ENCODE measurements at places on chromosomes 5 and 9.

GRCh38 chr5:157538311-157538710, 37.3 kb downstream of the ADAM19 start:
- DNase-seq: no peak

DNA sequence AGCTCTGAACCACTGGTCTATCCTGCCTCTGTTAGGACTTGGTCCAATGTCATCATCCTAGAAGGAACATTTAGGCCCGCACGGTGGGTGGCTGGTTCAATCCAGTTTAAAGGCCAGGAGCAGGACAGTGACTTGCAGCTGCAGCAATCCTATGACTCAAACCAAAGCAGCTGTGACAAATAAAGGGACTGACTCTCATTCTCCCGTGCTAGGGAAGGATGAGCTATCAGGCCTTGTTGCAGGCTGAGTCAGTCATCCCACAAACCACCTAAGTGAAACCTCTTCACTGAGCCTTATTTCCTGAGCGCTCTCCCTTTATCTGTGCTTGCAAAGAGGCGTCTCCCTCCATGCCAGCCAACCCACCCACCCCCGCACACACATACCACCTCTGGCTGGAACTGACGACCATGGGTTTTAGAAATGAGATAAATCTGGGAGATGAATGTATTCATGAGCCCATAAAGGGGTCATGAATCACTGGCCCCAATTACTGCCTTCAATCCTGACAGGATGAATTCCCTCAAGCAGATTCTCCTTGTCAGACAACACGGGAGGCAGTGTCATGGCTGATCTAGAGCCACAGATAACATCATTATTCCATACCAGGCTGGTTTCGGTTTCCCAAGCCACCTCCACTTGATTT, 93.4 kb downstream of the KCNIP1 start:
- DNase-seq: no peak

DNA sequence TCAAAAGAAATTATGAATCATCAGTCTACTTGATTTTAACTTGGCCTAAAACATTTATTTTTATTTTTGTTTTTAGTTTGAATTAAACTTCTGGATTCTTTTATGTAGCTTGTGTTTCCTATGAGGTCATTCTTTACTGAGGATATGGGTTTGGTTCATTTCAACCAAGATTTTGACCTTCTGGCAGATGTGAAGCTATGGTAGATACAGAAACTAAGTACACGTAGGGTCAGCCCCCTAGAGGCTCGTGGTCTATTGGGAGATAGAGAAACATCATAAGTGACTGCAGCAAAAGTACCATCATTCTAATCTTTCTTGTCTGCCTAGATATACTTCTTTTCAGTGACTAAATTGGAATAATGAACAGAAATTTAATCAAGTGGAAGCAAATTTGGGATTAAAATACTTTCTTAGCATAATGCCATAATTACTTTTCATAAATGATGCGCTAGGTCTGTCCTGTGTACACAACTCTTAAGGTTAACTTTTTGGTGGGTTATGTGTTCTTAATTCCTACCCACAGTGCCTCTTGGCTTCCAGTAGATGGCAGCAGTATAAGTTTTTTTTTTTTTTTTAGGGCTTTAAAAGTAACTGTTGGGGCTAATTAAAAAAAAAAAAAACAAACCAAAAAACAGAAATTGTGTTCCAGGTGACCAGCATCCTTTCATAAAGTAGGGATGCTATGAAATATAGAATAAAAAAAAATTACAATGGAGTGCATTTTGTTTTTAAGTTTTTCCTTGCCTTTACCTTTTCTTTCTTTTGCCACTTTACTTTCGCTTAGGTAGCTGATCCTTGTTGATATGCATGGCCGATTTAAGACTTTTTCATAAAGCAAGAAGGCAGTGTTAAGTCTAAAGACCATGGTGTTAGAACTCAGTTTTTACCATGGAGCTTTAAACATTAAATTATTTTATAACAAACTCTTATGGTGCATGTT, 49.9 kb downstream of the LRRTM2 start:
- DNase-seq: no peak

GRCh38 chr9:89743573-89744254, 138.9 kb downstream of the GADD45G start:
- peak; percentile 51 for DNase-seq

- DNase-seq: no peak
These were observed 6.1 kb downstream of the RORB start for GRCh38 chr9:74503219-74503618.

DNA sequence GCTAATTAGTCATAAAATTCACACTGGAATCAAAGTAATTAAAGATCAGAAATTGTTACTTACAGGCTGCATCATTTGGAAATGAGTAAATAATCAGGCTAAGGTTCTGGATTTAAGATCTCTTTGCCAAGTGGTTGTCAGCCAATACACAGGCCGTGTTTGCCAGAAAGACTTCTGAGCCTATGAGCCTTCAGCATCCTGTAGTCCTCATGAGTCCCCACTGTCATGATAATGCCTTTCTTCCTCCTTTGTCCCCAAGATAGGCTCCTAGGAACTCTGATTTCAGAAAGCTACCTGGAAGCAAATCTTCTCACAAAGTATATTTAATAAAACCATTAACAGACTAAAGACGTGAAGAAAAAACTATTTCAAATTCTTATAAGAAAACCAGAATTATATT, 810.5 kb downstream of the DNAH5 start:
- no peak for DNase-seq

DNA sequence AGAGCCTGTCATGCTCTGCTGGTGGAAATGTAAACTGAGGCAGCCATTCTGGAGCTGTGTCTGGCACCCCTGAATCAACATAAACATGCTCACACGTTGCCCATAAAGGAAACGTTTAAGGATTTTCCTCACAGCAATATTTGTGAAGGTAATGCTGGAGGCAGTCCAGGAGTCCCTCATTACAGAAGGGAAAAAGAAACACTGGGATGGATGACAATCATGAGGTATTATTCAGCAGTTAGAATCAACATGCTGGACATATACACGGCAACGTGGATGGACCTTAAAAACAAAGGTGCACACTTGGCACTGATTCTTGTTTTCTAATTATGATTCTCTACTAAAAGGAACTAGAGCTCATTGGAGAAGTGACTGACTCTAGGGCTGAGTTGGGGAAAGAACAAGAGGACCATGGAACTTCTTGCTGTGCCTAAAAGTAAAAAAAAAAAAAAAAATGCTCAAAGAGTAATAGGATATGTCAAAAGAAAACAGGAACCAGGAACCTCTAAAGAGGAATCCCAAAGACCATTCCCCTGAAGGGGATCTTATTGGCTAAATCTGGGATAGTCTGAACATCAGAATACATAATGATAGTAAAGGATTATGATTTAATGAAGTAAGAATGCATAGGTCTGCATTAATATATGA, 18.6 kb downstream of the B4GALT1 start:
- DNase-seq: no peak

DNA sequence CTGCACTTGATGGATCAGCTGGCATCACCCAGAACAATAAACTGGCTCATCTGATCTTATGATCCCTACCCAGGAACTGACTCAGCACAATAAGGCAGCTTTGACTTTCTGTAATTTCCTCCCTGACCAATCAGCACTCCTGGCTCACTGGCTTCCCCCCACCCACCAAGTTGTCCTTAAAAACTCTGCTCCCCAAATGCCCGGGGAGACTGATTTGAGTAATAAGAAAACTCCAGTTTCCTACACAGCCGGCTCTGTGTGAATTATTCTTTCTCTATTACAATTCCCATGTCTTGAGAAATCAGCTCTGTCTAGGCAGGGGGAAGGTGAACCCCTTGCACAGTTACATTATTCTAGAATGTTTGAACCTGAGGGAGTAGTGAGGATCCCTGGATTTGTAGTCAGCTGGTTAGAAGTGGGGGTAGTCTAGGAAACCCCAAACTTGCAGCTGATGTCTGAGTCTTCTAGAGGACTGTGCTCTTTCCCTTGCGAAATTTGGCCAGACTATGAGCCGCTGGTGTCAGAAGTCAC, 111.7 kb upstream of the NEK6 start:
- no peak for DNase-seq

- no peak for DNase-seq
These were observed 60.4 kb upstream of the CKMT2 start for GRCh38 chr5:81172710-81173109.

- DNase-seq: no peak
These were observed 81.2 kb downstream of the MRPS27 start for GRCh38 chr5:72238712-72239445.

- DNase-seq: no peak
These were observed 241.0 kb upstream of the IRX1 start for GRCh38 chr5:3354606-3355005.

DNA sequence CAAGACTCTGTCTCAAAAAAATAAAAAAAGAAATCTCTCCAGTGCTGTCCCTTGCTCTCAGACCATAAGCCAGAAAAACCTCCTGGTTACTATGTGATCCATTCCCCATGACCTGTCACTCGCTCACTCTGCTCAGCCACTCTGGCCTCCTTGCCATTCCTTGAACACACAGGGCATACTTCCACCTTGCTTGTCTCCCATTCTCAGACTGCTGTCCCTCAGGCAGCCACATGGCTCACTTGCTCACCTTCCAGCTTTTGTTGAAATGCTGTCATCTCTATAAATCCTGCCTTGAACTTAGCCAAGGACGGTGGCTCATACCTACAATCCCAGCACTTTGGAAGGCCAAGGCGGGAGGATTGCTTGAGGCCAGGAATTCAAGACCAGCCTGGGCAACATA, 82.9 kb downstream of the UGCG start:
- no peak for DNase-seq

DNA sequence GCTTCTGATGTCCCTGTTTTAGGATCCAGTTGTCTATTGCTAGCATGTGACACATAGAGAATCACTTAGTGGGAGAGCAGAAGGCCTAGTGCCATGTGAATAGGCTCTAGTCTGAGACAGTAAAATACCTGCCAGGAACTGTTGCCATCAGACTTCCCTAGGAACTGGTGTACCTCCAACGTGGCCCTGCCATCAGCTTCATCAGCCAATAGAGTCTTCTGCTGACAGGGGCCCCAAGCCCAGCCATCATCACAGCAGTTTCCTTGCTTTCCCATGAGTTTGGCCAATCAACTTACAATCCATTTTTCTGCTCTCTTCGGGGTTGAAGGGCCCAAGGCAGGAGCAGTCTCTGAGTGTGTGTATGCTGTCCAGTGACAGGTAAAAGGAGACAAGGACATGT, 128.4 kb upstream of the ADRA1B start:
- no peak for DNase-seq

DNA sequence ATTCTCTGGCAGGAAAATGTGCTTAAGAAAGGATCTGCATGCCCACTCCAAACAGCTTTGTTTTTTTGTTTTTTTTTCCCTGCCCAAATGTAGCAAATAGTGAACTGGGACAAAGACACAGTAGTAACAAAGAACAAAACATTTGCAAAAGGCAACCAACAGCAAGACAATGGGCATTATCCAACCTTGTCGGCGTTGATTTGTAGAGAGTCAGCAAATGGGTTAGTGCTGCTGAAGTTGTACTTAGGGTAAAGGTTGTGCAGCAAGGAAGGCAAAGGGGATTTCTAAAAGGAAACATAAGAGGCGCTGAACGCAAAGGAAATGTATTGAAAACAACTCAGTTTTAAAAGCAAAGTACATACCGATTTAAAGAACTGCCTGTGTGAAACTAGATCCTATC, 136.2 kb downstream of the MPDZ start:
- no peak for DNase-seq

DNA sequence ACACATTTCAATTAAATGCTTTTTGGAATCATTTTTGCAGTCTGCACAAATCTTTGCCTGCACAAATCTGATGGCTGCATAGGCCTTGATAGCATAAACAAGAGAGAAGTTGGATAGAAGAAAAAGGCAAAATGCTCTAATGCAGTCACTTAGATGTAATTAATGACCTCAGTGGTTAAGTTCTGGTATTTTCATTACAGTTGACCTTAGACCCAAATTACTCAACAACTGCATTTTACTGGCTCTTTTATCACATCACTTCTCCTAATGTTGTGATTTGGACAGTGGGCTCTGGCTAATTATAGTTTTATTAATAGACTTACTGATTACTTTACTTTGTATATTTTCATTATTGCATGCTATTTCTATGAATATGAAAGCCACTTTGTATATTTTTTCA, 34.3 kb downstream of the NTRK2 start:
- DNase-seq: no peak

DNA sequence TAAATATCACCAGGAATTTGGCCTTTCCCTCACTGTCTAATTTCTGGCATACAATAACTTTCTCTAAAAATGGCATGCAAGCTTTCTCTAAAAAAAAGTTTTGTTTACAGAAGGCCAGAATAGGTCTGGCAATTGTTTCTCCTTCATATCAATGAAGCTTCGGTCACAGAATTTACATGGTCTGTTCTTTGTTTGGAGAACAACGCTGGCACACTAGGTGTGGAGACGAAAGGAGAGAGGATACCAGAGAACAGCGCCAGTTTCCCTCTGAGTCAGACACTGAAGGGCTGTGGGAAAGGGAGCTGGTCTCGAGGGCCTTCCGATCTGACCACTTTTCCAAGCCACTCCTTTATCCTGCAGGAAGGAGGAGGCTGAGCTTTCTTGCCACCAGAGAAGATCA, 60.1 kb upstream of the ITGA1 start:
- no peak for DNase-seq

DNA sequence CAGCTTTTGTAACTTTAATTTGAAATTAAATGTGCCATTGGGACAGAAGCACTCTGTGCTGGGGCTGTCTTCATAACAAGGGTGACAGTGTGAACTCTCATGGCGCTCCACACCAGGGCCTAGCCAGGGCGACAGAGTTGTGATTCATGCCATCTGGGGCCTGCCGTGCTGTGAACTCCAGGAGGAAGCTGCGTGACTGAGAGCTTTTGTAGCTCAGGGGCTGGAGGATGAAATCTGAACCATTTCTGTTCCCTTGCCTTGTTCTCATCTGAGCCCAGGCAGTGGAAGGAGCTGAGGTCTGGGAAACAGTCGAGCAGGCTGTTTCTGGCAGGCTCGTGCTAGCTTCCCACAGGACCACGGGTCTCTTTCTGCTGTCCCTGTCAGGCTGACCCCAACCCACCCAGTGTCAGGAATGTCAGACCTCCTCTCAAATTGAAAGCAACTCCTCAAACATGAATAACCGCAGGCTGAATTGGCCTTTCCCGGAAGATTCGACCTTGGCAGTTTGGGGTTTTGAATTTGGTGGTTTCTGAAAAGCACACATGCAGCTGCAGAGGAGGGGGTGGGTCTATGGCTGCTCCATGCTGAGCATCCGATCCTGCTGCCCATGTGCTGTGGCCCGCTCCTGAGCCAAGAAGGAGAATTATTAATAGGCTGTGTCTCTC, 69.2 kb upstream of the RPS23 start:
- DNase-seq: no peak

DNA sequence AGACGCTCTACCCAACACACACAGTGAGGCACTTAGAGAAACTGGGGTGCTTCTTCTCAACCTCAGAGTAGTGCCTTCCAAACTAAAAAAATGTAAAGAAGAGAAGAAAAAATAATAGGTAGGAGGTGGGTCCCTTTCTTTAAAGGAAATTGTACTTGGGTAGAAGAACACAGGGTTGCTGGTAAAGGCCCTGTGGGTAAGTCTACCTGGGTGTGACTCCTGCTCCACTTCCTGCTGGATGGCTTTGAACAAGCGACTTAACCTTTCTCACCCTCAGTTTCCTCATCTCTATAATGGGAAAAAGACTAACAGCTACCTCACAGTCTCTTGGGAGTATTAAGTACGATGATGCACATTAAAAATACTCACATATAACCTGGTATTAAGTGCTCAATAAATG, 32.1 kb upstream of the GLRA1 start:
- no peak for DNase-seq

GRCh38 chr5:1015507-1015906, 6.9 kb downstream of the NKD2 start:
- no peak for DNase-seq

- DNase-seq: no peak
These were observed 16.7 kb downstream of the SLC36A1 start for GRCh38 chr5:151464101-151464500.
